ENCODE measurements at places on chromosomes 13 and 19.

GRCh38 chr13:45826731-45827130 lies 24.8 kb downstream of the SIAH3 start:
- no peak for DNase-seq

- DNase-seq: no peak
These were observed 214.6 kb upstream of the SERP2 start for GRCh38 chr13:44158881-44159632.

DNA sequence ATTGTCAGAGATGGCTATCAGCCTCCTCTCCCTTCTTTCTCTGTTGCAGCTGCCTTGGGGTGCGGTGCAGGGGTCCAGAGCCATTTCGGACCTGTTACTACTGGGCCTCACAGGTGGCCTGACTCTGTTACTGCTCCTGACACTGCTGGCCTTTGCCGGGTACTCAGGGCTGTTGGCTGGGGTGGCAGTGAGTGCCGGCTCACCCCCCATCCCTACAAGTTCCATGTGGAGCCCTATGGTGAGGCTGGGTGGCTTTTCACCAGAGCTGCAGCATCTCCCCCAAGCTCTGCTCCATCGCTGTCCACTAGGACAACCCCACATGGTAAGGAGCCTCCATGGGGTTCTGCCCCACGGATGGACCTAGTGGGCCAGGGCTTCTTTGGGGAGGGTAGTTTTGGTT lies 13.7 kb upstream of the ZNF492 start:
- DNase-seq: no peak

GRCh38 chr13:51825165-51825592 lies 19.8 kb downstream of the TMEM272 start:
- no peak for DNase-seq

GRCh38 chr19:51676566-51677083 lies 16.5 kb upstream of the SPACA6 start:
- DNase-seq: no peak

GRCh38 chr19:41701401-41702075 lies 6.9 kb upstream of the CEACAM5 start:
- DNase-seq: no peak

GRCh38 chr19:49387936-49388372 lies at the start of gene KASH5:
Gene KASH5 (plus strand): TSS chr19:49388249. CDS start chr19:49390884, 2,635 bp downstream.
- DNase-seq: no peak

DNA sequence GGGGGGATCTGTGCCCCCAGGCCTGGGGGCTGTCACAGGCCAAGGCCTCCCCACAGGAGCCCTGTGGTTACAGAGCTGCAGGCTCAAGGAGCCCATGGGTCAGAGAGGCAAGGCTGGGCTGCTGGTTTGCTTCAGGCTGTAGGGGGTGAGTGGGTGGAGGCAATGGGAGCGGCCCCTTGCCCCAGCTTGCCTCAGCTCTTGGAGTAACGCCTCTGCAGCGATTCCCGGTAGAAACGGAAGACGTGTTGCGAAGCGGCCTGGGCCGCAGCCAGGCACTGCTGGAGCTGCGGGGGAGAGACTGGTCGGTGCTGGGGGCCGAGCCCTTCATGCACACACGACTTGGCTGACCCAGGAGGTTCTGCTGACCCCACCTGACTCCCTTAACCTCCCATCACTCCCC lies 10.1 kb downstream of the TMEM91 start:
- no peak for DNase-seq

DNA sequence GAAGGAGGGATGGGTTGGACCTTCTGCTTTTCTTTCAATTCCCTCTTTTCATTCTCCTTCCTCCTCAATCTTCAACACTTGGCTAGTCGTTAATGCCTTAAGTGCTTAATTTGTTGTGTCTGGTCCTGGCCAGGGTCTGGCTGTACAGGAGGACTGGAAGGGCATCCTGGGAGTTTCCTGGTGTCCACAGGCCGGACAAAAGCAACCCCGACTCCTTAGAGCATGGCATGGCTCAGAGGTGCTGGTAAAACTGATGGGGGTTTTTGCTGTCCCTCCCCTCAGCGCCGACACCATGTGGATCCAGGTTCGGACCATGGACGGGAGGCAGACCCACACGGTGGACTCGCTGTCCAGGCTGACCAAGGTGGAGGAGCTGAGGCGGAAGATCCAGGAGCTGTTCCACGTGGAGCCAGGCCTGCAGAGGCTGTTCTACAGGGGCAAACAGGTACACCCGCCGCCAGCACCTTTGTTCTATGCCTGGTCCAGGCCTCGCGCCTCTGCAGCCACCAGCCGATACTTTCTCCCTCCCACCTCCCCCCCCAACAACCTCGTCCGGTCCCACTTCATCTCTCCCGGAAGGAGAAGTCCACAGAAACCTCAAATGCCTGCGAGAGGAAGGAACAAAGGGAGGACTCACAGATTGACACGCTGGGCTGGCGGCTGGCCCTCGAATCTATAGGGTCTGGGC lies 1.4 kb downstream of the UHRF1 start:
- no peak for DNase-seq

GRCh38 chr13:79225487-79226232 lies 180.4 kb downstream of the RBM26 start:
- no peak for DNase-seq

DNA sequence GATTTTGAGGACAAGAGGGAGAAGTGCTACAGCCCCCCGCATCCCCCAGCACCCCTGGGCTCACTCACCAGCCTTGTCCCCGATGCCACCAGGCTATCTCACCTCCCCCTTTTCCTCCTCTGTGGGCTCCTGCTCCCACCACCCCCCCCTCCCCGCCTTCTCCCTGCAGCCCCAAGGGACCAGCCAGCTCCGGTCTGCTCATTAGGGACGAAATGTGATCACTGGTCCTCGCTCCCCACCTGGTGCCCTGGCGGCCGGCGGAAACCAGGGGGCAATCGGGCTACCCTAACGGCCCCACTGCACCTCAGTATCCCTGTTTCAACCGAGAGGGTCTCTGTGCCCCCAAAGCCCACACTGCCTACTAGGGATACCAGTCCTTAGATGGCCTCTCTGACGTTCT lies 2.7 kb downstream of the GPR4 start:
- DNase-seq: no peak

Measured in Panc1 (cell line).